ENCODE measurements at places on chromosomes 13 and 19. TPM values are rescaled to one million over a fixed set of nuclear protein-coding genes. Genes with fewer than 3 reads are reported as not detected.

GRCh38 chr19:39310558-39311311 is 9.9 kb downstream of the LRFN1 start:
- DNase-seq: no peak

DNA sequence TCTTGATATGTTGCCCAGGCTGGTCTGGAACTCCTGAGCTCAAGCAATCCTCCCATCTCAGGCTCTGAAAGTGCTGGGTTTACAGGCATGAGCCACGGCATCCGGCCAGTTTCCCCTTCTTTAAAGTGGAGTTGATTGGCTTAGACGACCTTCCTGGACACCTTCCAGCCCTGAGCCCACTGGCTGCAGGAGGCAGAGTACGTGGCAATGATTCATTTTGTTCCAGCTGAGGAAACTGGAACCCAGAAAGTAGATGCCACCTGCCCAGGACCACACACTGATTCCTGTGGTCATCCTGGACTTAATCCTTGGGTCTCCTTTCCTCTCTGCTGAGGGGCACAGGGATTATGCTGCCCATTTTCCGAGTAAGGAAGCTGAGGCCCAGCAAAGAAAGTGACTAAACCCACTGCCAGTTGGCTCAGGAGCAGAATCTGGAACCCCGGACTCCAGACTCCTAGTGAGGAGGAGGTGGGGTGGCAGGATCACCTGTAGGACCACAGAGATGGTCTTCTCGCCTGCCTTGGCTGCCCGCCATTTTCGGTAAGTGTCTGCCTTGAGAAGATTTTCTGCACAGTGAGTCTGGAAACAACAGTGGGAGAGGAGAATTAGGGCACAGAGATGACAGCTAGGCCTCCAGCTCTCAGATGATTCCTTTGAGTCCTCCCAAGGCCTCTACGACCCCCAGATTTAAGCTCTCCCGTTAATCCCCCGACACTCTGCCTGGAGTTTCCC is 737 bp downstream of the XRCC1 start:
- no peak for DNase-seq

GRCh38 chr13:112331675-112332074 is 44.5 kb upstream of the SPACA7 start:
- DNase-seq: no peak

DNA sequence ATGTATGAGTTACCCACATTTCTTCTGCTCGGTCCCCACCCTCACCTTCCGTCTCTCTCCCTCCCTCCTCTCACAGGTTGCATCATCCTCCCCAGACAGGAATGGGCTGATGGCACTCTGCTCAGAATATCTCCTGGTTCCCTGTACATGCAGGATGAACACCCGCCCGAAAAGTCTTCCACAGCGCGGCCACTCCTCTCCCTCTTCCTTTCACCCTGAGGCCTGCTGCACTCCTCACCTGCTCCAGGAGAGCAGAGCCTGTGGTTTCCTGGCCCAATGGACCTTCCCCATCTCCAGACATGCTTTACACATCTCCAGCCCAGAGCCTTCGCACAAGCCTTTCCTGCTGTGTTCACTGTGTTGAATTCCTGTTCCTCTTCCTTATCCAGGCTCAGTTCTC is 40.9 kb downstream of the GSX1 start:
- DNase-seq: no peak

- DNase-seq: no peak
These were observed 1431.0 kb upstream of the ATXN8OS start for GRCh38 chr13:68676513-68677115.

The EXOSC5 gene
- polyA plus RNA-seq: 7.8 TPM

- DNase-seq: no peak
These were observed 58.4 kb downstream of the UNC13A start for GRCh38 chr19:17629760-17630159.

DNA sequence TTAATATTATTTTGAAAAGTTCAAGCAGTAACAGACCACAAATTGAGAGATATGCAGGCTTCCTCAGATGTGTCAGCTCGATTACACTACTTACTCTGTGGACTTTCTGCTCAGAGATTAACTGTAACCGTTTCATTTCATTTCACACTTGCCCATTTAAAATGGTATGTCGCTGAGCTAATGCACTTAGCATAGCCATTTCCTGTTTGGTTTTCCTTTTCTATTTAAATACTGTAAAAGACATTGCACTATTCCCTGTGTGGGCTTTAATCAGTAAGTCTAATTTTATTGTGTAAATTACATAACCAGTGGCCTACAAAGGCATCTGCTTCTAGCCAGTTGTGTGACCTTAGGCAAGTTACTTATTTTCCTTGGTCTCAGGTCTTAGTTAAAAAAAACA is 237.6 kb downstream of the LACC1 start:
- DNase-seq: no peak

DNA sequence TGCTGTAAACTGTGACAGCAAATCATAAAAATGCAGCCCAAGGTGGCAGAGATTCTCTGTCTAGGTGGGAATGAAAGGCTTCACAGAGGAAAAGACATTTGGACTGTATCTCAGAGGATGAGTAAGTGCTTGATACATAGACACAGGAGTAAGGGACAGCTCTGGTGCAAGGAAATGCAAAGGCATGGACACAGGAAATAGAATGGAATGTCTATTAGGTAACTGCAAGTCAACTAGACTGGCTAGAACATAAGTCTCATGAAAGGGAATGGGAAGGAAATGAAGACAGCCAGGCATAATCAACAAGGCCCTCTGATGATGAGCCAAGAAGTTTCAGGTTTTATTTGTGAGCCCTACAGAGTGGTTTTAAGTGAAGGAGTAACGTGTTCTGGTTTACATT is 321.7 kb downstream of the SUCLA2 start:
- no peak for DNase-seq

- no peak for DNase-seq
These were observed 581.5 kb upstream of the KLF12 start for GRCh38 chr13:74715718-74716117.

- peak; percentile 50 for DNase-seq
These were observed 1.7 kb downstream of the ELL start for GRCh38 chr19:18519962-18520847.

DNA sequence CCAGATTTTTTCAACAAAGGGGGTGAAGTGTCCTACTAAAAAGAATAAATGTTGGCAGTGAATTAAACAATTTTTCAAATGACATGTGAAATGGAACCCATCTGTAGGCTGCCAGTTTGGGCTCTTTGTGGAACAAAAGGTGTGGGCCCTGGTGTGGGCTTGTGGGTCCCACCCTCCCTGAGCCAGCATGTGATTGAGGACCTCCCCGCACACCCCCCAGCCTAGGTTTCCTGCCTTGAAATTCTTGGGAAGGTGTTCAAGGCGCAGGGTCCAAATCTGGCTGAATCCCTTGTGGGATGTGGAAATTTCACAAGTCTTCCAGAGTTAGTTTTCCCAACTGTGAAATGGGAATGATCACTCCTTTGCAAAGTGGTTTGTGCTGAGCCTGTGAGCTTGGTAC is 4.1 kb downstream of the GGN start:
- DNase-seq: no peak

- no peak for DNase-seq
These were observed 43.3 kb downstream of the RFX2 start for GRCh38 chr19:6066661-6067646.

GRCh38 chr13:99218545-99218944 is 17.9 kb downstream of the UBAC2 start:
- DNase-seq: no peak

DNA sequence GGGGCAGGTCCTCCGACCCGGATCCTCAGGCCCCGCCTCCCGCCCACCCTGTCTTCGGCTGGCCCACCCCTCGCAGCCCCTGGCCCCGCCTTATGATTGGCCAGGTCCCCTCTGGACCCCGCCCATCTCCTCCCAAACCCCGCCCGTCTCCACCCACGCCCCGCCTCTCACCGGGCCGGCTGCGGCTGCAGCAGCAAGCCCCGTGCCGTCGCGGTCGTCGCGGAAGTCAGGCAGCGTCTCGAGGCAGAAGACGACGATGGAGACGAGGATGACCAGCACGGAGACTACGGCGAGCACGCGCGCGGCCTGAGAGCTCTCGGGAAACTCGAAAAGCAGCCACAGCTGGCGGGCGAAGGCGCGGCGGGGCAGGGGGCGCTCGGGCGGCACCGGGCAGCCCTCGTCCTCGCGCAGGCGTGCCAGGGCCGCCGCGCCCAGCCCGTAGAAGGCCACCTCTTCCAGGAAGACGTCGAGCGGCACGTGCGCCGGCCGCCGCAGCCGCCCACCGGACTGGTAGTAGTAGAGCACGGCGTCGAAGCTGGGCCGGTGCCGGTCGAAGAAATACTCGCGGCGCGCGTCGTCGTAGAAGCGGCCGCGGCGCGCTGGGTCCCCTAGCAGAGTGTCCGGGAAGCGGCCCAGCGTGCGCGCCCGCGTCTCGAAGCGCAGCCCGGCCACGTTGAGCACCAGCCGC is 495 bp downstream of the KCNA7 start:
- no peak for DNase-seq

DNA sequence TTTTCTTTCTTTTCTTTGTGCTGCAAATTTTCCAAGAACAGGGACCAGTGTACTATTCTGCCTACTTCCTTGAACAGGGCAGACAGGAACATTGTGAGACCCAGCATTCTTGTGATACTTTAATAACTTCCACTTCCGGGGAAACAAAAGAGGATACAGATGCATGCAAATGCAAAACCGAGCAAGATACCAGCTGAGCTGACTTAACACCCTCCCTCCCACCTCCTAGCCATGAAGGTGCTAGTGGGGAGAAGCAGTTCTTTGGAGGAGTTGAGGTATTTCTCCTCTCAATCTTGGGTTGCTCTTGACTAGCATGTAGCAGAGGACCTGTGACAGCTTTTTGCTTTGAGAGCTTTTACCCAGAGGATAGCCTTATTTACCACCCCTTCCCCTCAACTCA is 111.2 kb downstream of the KLF5 start:
- DNase-seq: no peak

GRCh38 chr13:33260168-33261098 is 25.1 kb downstream of the STARD13 start:
- DNase-seq: no peak

GRCh38 chr13:49840266-49840665 is 47.8 kb upstream of the KPNA3 start:
- DNase-seq: no peak

The DYRK1B gene
- polyA plus RNA-seq: 7.2 TPM

GRCh38 chr13:95375706-95376105 is 74.5 kb upstream of the ABCC4 start:
- DNase-seq: no peak

The ZNF320 gene
- polyA plus RNA-seq: 8.3 TPM

The ZNF586 gene
- polyA plus RNA-seq: 9.8 TPM

The IGLON5 gene
- polyA plus RNA-seq: not detected

GRCh38 chr13:37070956-37071355 is 11.5 kb upstream of the SUPT20H start:
- no peak for DNase-seq

The MCF2L gene
- polyA plus RNA-seq: 0.10 TPM

DNA sequence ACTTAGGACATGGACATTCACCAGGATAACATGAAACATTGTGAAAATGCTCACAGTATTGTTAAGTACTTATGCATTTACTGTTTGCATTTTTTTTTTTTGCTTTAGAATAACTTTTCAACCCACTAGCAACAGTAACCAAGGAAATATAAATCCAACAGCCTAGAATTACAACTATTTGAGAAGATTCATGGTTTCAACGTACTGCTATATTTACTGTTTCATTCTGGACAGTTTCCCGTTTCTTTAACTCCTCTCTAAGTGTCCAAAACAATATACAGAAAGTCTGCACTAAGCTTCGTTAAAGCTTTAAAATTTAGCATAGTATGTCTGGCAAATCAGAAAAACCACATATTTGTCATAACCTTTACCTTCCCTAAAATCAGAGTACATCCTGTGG is 2.7 kb downstream of the SMAD9 start:
- no peak for DNase-seq

DNA sequence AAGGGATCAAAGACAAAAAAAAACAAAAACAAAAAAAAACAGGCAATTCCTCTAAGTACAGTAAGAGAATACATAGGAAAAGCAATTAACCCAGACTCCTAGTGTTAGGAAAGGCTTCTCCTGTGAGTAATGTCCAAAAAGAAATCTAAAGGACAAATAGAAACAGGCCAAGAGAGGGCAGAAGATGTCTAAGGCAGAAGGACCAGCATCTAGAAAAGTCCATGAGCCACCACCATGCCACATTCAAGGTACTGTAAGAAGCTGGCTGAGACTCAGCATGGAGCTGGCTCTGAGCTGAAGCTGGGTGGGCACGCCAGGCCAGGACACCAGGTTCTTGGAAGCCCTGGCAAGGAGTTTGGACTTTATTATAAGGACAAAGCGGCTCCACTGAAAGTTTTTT is 118.1 kb upstream of the FRY start:
- DNase-seq: no peak

DNA sequence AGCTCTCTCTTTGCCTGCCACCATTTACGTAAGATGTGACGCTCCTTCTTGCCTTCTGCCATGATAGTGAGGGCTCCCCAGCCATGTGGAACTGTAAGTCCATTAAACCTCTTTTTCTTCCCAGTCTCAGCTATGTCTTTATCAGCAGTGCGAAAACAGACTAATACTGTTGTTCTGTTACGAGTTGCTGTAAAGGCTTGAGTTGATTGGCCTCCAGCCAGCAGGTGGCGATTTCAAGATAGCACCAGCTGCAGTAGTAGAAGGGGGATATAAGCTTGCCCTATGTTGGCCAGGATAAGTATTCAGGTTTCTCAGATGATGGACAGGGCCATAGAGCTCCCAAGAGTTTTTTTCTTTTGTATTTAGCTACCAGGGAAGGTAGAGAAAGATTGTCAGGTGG is 385.5 kb downstream of the MZT1 start:
- no peak for DNase-seq

The C19orf85 gene
- not detected for polyA plus RNA-seq

DNA sequence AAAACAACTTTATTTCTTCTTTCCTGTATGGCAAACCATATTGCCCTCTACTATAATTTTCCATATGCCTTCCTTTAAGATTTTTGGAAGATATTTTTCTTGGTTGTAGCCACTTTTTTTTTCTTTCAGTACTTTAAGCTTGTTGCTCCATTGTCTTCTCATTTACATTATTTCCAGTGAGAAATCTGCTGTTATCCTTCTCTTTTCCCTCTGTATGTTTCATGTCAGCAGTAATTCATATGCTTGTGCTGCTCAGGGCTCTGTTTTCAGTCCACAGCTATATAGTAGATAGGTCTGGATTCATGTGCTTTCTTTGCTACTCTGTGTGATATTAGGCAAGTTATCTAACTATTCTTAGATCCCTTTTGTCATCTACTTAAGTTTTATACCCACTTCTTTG is 267.6 kb downstream of the OXGR1 start:
- DNase-seq: no peak

The CAB39L gene
- 21.2 TPM for polyA plus RNA-seq

- DNase-seq: no peak
These were observed 2.8 kb downstream of the GRK1 start for GRCh38 chr13:113669755-113670341.

- no peak for DNase-seq
These were observed 30.7 kb downstream of the CEACAM1 start for GRCh38 chr19:42497492-42498168.

DNA sequence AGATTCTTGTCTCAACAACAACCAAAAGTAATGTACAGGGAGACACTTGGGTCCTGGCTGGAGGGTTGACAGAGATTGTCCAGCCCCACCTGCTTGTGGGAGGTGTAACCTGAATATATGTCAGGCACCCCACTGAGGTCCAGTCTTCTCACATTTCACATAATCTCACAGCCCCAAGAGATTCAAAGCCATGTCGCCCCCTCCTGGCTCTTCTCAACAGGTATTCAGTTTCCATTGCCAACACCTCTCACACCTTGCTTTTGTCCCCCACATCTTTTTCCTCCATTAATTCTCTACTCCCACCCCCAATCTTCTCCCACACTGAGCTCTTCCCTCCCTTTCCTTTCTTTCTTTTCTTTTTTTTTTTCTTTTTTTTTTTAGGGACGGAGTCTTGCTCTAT is 11.2 kb downstream of the UNC13A start:
- no peak for DNase-seq

All from AG04450 (cell line).